Posterior vena cava (tissue), 2 donors: ENCODE measurements at places on chromosomes 6 and 20. TPM values are rescaled to one million over a fixed set of nuclear protein-coding genes. Genes with fewer than 3 reads are reported as not detected.

HRH3 gene
- total RNA-seq: not detected

DNA sequence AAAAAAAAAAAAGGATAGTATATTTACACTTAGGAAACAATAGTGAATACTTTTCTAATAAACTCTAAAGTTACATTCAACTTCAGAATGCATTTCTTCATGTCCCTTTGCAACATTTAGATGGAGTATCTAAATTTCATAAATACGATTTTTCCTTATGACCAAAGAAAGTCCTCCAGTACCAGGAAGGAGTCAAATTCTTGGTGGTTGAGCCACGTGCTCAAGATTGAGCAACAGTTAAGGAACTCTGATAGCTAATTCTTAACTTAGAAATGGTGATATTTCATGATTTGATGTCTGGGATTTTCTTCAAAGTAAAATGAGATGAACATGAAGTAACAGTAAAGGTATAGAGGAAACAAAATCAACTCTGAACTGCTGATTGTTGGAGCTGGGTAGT lies 92.7 kb downstream of the SASH1 start:
- DNase-seq: no peak

NHSL1 gene
- total RNA-seq: 15.5 TPM

SGK2 gene
- 0.76 TPM for total RNA-seq

- no peak for DNase-seq
These were observed 22.9 kb downstream of the RANBP9 start for GRCh38 chr6:13688692-13689196.

- DNase-seq: no peak
These were observed 45.2 kb upstream of the PAK5 start for GRCh38 chr20:9884061-9884460.

DNA sequence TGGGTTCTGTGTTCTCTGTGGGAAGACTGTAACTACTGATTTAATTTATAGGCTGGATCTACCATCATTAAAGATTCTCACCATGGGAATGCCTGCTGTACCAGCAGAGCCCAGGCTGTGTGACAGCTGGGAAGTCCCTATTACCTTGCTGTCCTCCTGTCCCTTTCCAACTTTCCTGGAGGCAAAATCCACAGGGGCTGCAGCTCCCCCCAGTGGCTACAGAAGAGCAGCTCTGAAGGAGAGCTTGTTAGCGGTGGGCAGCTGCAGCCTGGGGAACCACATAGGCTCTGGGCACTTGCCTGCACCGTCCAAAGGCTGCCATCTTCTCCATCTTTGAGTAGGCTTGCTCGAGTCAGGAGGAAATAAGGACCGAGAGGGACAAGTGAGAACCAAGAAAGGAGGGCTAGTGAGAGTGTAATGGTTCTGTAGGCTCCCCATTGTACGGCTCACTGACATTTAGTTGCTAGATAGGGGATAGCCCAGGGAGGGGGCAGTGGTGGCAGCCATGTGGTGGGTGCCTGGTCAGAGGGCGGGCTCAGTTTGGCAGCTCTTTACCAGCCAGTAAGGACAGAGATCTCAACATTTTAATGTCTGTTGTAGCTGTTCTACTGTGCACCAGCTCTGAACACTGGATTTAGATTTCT lies 155.1 kb upstream of the MLIP start:
- peak; percentile 87 for DNase-seq

DNA sequence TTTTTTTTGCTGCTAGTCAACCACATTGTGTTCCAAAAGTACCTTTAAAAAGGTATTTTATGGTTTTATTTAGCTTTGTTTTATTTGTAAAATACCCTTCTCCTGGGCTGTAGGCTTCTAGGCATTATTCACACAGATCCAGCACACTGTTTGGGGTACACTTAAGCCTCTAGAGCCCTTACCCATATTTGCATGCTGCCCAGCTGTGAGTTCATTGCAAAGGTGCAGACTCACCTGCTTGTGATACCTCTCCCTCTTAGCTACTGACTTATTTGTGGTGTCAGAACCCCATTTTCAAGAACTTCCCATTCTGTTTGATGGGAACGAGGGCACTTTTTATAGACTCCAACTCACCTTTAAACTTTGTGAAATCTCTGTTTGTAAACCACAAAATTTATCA lies 69.8 kb downstream of the RIN2 start:
- no peak for DNase-seq

- DNase-seq: peak; percentile 85
These were observed at the start of gene SLC23A2 for GRCh38 chr20:5001174-5002076. TSS of gene SLC23A2 (minus strand) at chr20:5001510. CDS start at chr20:4932562, 68,948 bp downstream.

DNA sequence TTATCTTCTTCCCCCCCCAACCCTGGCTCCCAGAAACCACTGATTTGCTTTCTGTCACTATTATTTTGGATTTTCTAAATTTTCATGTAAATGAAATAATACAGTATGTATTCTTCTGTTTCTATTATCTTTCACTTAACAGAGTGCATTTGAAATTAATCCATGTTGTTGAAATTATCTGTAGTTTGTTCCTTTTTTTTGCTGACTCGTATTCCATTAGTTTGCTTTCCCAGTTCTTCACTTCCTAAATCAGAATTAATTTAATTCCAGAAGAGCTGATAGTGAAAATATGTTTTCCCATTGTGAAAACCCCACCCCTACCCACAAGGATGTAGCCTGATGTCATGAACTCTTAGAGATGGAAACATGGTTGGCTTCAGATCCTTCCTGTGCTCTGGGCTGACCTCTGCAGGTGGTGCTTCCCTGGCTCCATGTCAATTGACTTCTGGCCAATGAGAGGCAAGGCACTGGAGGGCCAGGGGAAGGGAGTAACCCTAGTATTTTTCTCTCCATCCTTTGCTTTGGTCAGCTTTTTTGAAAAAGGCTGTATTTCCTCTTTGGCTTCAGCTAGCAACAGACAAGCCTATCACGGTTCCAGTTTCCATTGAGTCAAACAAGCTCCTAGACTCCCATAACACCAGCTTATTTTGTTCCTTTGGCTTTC lies 244.4 kb upstream of the HSF2 start:
- peak; percentile 34 for DNase-seq

GRCh38 chr6:114144887-114145851 lies 174.2 kb upstream of the HDAC2 start:
- no peak for DNase-seq

DNA sequence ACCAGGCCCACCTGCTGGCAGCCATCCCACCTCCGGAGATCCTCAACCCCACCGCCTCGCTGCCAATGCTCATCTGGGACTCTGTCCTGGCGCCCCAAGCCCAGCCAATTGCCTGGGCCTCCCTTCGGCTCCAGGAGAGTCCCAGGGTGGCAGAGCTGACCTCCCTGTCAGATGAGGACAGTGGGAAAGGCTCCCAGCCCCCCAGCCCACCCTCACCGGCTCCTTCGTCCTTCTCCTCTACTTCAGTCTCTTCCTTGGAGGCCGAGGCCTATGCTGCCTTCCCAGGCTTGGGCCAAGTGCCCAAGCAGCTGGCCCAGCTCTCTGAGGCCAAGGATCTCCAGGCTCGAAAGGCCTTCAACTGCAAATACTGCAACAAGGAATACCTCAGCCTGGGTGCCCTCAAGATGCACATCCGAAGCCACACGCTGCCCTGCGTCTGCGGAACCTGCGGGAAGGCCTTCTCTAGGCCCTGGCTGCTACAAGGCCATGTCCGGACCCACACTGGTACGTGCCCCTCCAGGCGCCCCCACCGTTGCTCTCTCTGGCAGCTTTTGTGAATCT lies 1.1 kb downstream of the SNAI1 start:
- DNase-seq: no peak

- no peak for DNase-seq
These were observed 227.5 kb downstream of the ATXN1 start for GRCh38 chr6:16533721-16534136.

OGFRL1 gene
- total RNA-seq: 37.6 TPM

RBPJL gene
- not detected for total RNA-seq
